Activated CD8-positive, alpha-beta memory T cell treated with anti-CD3 and anti-CD28 coated beads for 1 hour (primary cell): ENCODE measurements at places on chromosomes 5 and 9.

GRCh38 chr9:7982907-7983306 is 183.3 kb upstream of the DMAC1 start:
- no peak for DNase-seq

GRCh38 chr9:114373960-114374730 is 13.6 kb downstream of the AKNA start:
- no peak for DNase-seq

- no peak for DNase-seq
Observed at GRCh38 chr9:136014147-136014923, 53.2 kb upstream of the UBAC1 start.

DNA sequence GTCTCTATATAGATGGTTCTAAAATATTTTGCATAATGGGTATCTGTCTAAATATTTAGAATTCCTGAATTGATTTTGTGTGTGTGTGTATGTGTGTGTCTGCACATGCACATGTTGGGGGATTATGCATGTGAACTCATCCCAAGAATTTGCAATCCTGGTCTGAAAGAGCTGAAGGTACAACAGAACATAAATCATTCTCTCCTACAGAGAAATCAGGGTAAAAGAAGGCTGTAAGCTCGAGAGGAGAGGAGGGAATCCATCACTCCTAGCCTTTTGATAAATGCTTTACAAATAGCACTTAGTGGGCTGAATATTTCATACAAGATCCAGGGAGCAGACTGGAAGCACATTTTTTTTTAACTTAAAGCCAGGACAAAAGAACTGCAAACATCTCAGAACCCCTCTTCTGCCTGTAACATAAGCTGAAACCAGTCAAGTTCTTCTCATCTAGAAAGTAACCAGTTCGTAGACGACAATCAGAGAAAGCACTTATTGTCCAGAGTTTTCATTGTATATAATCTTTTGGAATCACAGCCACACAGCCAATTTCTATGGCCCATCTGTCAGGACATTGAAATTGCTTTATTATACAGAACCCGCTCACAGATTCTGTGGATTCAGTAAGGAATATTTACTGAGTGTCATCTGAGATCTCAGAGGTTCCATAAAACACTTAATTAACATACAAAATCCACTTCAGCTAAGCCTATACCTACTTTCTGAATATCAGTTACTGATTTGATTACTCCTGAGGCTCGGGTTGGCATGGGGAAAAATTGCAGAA is 541.4 kb upstream of the ZNF462 start:
- DNase-seq = no peak

- no peak for DNase-seq
Observed at GRCh38 chr5:179276838-179277395, 68.3 kb downstream of the ADAMTS2 start.

GRCh38 chr5:154467655-154468354 is 10.2 kb downstream of the HAND1 start:
- no peak for DNase-seq

DNA sequence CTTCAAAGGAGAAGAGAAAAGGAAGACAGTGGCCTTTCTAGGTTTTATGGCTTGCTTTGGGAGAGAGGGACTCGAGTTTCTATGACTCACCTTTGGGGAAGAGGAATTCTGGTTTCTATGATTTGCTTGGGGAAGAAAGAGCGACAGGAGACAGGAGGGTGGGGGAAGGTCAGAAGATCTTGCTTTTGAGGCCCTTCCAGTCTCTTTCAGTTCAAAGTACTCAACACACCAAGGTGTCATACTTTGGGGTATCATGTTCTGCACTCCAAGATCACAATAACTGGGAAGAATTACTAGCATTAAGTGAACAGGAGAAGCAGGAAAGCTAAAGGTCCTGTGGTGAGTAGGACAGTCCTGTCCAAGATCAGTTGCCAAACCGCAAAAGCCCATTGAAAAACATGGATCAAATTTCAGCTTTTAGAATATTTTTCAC is 324.5 kb downstream of the ARHGEF28 start:
- no peak for DNase-seq

- no peak for DNase-seq
Observed at GRCh38 chr5:60410427-60410826, 289.5 kb downstream of the DEPDC1B start.

- no peak for DNase-seq
Observed at GRCh38 chr5:141951332-141951781, 6.6 kb downstream of the PCDH12 start.

GRCh38 chr5:61332851-61333320 is 828 bp downstream of the ZSWIM6 start:
- no peak for DNase-seq

- no peak for DNase-seq
Observed at GRCh38 chr5:38299585-38299984, 41.2 kb downstream of the EGFLAM start.

- no peak for DNase-seq
Observed at GRCh38 chr9:16032799-16033198, 480.0 kb downstream of the CCDC171 start.

GRCh38 chr9:133354766-133355165 is 1.5 kb downstream of the SURF1 start:
- no peak for DNase-seq

DNA sequence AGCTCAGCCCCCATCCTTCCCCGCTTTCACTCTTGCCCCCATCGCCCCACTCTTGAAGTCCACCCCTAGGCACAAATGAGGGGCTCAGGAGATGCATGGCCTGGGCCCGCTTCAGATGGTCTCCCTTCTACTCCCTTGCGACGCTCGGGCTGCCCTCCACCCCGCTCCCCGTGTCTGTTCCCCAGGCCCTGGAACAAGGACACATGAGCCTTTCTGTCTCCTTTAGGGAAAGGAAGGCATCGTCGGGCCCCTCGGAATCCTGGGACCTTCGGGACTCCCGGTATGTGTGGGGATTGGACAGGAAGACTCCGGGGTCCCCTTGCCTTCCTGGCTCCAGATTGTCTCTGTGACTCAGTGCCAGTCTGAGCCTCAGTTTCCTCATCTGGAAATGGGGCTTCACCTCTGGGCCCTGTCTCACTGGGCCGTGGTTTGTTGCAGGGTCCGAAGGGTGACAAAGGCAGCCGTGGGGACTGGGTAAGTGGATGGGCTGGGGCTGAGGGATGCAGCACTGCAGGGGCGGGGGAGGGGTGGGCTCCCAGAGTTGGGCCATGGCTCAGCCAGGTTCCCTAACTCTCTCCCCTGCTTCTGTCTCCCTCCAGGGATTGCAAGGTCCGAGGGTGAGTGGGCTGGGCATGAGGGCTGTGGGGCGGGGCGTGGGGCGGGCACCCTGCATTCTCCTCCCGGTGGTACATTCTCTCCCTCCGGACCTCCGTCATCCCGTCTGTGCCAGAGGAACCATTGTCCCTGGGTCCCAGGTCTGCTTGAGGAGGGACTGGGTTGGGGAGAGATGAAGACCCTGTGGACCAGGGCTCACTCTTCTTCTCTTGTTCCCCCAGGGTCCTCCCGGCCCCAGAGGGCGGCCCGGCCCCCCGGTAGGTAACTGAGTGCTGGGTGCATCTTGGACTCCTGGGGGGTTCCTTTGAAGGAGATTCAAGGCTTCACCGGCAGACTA is 21.8 kb upstream of the ORM1 start:
- no peak for DNase-seq

GRCh38 chr9:32886021-32886420 is 102.7 kb downstream of the TMEM215 start:
- DNase-seq = no peak
